IgD-negative memory B cell (primary cell): ENCODE measurements at places on chromosomes 2 and 18. TPM values are rescaled to one million over a fixed set of nuclear protein-coding genes. Genes with fewer than 3 reads are reported as not detected.

The PLCD4 gene
- 0.40 TPM for polyA plus RNA-seq

The TRIM54 gene
- polyA plus RNA-seq = not detected

The SPC25 gene
- polyA plus RNA-seq = not detected

The DNAJC5G gene
- polyA plus RNA-seq = not detected
